GM23248 (cell line): ENCODE measurements at places on chromosomes 13 and 19. TPM values are rescaled to one million over a fixed set of nuclear protein-coding genes. Genes with fewer than 3 reads are reported as not detected.
A peak's percentile ranks its signal among the peaks of the same experiment; 100 is the strongest.

The PCP2 gene
- total RNA-seq: not detected in 2 replicates

The LRP3 gene
- 58.3 and 59.9 TPM in 2 replicates for total RNA-seq

The SHISA7 gene
- not detected in 2 replicates for total RNA-seq

The ZNF331 gene
- total RNA-seq: 12.0 and 13.9 TPM in 2 replicates

GRCh38 chr19:10555610-10555973, 10.2 kb downstream of the KRI1 start:
- H3K27ac ChIP-seq: no peak overlapping the region
- H3K4me3 ChIP-seq: no peak overlapping the region
- no peaks in the 10 kb centered on the region for H3K27me3 ChIP-seq
- H3K36me3 ChIP-seq: peaks cover 13% of the 10 kb centered on the region; the same call in 1 of the 2 replicates
- no peak for DNase-seq

DNA sequence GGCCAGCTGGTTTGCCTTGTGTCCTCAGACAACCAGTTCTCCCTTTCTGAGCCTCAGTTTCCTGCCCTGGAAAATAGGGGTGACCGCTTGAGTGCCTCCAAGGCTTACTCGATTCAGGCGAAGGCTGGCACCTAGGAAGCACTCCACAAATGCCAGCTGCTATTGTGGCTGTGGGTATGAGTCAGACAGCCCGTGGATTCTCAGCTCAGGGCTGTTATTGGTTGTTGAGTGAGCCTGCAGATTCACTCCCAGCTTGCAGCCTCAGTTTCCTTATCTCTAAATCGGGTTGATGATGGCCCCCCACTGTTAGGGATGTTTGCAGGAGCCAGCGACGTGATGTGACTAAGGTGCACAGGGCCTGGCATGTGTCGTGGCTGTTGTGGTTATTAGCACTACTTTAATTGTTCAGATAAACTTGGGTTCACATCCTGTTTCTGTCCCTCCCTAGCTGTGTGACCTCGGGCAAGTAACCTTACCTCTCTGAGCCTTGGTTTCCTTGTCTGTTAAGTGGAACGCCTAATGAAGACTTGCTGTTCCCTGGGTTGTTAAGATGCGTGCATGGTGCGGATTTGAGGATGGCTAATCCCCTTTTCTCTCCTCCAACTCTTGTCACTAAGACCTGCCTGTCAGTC, 2.4 kb downstream of the MARK4 start:
- peak overlapping the region; percentile 3; the same call in 1 of the 2 replicates for H3K27ac ChIP-seq
- peak; percentile 63 for DNase-seq
- no peaks in the 10 kb centered on the region for H3K27me3 ChIP-seq
- peak overlapping the region; percentile 91 for H3K4me3 ChIP-seq

DNA sequence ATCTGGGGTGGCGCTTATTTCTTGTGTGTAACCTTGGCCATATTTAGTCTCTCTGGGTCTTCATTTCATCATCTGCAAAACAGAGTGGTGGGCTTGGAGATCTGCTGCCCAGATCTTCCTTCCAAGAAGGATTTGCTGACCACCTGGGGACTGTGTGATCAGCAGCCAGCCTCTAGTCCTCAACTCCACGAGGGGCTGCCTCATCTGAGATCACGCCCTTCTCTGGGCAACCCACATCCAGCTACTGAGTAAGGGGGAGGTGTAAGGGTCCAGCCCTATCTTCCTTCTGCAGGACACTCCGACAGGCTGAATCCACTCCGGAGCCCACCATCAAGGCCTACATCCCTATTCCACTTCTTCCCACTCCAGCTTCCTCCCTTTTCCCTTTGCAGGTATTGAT, 57.9 kb downstream of the CHST8 start:
- H3K36me3 ChIP-seq: no peaks in the 10 kb centered on the region
- no peak for DNase-seq
- no peaks in the 10 kb centered on the region for H3K27me3 ChIP-seq
- H3K4me1 ChIP-seq: no peaks in the 10 kb centered on the region
- H3K4me3 ChIP-seq: no peak overlapping the region

DNA sequence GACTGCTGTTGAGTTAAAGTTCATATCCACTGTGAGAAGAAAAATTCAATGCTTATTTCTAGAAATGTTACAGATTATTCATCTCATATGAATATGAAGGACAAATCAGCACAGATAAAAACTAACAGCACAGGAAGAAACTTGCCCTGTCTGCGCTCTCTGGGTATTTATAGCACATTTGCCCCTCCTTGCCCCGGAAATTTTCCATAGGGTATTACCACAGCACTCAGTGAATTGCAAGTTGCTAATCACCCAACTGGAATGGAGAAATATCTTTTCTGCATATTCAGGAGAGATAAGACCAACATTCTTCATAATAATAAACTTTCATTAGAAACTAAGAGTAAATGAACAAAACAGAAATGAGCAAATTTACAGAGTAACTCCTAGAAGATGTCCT, 318.0 kb upstream of the KLF12 start:
- no peaks in the 10 kb centered on the region for H3K27me3 ChIP-seq
- H3K4me3 ChIP-seq: no peak overlapping the region

DNA sequence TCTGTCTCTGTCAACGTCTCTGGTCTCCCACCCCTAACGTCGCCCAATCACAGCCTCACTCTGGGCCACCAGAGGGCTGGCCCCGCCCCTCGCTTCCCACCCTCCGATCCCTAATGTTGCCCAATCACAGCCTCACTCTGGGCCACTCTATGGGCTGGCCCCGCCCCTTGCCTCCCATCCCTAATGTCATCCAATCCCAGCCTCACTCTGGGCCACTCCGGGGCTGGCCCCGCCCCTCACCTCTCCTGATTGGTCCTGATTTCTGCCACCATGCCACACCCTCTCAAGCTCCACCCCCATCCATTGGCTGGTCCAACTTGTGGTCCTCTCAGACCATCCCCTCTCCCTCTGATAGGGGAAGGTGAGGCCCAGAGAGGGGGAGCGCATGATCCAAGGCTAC, 24.9 kb downstream of the CELF5 start:
- no peaks in the 10 kb centered on the region for H3K36me3 ChIP-seq
- H3K4me1 ChIP-seq: no peaks in the 10 kb centered on the region
- no peak overlapping the region for H3K27ac ChIP-seq

- no peak for DNase-seq
- H3K27ac ChIP-seq: no peak overlapping the region
- H3K36me3 ChIP-seq: no peaks in the 10 kb centered on the region
- H3K27me3 ChIP-seq: 0 out of 2 replicates have a peak, but pooled peaks cover 11% of the 10 kb centered on the region
- no peak overlapping the region for H3K4me3 ChIP-seq
Observed at GRCh38 chr13:33806470-33807248, 11.3 kb upstream of the RFC3 start.
